Stimulated activated CD4-positive, alpha-beta T cell treated with anti-CD3 and anti-CD28 coated beads, Interleukin-15, amount 100 ng/mL, for 1 hour (primary cell): ENCODE measurements at places on chromosomes 12 and 14.

DNA sequence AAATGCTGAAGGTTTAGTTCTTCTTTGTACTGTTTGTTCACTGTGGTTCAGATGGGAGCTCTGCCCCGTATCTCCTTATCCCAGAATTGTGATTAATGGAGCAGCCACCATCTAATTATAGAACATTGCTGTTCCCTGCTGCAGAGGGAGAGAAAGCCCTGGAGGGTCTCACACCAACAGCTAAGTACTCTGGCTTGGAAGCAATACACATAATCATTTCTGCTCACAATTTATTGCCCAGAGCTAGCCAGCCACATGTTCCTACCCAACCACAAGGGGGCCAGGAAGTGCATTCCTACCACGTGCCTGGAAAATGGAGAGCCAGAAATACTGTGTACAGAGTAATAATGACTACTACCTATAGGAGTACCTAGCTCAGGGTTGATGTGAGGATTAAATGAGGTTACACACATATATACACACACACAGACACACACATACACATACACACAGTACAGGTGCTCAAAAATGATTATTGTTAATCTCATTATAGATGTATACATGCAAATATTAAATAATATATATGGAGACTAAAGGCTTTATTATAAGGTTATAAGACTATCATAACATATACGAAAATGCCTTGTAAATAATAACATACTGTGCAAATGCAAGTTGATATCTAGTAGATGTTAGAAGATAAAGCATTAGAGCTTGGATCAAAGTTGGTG is 22.3 kb downstream of the MSRB3 start:
- DNase-seq = no peak

DNA sequence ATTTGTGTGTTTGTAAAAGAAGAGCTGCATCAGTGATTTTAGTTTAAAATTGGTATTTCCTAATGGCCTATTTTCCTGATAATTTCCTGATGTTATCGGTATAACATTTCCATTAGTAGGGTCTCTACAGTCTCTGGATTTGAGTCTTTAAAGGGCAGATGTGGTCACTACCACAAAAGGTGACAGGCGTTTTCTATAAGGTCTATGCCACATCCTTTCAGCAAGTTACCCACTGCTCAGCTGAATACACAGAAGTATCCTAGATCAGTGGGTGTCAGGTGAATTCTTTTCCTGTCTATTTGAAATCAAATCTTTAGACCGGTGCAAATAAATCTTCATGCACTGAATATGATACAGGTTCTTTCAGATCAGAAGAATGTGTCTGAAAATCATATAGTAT is 90.2 kb downstream of the LIN7A start:
- no peak for DNase-seq

DNA sequence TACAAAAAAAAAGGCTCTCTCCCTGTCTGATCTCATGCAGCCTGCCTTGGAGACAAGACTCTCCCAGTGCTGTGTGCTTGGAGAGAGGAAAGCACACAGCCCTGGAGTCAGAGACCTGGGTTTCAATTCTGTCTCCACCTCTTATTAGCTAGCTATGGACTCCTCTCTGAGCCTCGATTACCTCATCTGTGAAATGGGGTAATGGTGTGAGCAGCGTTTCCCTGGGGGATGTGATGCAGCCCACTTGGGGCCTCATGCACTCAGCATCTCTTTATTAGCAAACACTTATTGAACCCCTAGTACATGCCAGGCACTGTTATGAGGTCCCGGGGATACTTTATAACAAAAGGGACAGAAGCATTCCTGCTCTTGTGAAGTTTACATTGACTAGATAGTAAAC is 12.5 kb downstream of the SDS start:
- DNase-seq = no peak

GRCh38 chr14:104794993-104795780 is at the start of gene AKT1:
Gene AKT1, minus strand, starts transcription at chr14:104795748. Its CDS starts 3,105 bp downstream, at chr14:104792643.
- DNase-seq = no peak

GRCh38 chr12:5276327-5276880 is 155.5 kb upstream of the NTF3 start:
- DNase-seq = no peak

GRCh38 chr12:64142382-64142781 is 79.7 kb downstream of the KICS2 start:
- DNase-seq = no peak

DNA sequence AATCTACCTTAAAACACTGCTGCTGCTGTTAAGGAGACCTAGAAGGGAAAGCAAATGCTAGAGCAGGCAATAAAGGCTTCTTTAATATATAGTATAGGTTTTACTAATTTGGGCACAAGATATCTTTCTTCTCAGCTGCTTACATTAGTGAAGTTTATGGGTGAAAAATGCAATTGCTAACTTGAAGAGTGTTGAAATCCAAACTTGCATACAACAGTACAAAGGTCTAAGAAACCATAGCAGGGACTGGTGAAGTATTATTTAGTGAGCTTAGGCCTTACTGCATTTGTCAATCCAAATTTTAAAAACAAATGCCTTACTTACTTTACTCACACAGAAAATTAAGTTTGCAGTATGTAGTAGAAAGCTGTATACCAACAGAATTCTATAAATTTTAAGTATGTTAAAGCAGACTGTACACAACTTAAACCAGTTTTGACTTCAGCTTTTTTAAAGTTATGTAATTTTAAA is 1.4 kb upstream of the AP4S1 start:
- no peak for DNase-seq

DNA sequence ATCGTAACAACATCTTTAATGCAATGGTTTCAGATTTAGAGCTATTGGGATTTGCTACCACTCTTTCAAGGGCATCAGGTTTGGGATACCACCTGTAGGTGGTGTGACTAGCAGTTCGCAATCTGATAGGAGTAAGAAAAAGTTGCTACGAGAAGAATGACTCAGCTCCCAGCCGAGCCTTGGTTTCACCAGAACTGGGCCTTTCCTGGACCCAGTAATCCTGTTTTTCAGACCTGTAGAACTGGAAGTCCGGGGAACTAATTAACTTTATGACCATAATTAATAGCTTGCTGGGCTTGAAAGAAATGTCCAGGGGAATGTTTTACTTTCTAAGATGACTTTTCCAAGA is 770 bp downstream of the ABHD4 start:
- no peak for DNase-seq

DNA sequence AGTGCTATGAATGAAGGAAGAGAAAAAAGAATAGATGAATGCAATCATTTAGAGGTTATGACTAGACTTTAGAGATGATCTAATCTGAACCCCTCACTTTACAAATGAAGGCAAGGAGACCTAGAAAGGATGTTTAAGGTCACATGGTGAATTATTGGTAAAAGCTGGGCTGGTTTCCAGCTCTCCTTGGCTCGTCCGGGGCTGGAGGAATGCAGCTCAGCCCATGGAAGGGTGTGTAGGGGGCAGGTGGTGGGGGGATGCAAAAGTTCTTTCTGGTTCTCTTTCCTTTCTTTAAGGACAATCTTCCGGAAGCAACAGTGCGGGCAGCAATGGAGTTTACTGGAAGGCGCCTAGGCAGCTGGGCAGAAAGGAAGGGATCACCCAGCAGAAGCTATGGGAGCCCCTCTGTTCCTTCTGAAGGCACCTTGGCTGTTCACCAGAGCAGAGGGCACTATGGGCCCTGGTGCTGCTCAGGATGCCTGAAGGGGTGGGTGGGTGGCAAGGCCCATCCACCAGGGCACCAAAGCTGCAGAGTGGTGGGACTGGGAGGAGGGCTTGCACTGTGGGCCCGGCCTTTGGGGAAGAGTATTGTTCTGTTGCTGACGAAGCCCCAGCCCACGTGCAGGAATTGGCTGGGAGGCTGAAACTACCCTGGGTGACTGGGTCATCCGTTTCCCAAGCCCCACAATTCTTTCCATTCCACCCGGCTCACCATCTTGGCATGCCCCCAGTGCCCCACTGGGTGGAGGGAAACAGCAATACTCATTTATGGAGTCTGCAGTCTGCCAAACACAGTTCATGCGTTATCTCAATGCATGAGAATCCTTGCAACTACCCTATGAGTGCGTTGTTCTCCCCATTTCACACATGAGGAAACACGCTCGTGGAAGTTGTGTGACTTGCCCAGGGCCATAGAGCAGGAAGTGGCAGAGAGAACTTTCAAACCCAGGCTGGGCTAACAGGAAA is 78.2 kb downstream of the IRF2BPL start:
- DNase-seq = no peak

- no peak for DNase-seq
Observed at GRCh38 chr12:91753649-91754048, 392.0 kb downstream of the BTG1 start.

DNA sequence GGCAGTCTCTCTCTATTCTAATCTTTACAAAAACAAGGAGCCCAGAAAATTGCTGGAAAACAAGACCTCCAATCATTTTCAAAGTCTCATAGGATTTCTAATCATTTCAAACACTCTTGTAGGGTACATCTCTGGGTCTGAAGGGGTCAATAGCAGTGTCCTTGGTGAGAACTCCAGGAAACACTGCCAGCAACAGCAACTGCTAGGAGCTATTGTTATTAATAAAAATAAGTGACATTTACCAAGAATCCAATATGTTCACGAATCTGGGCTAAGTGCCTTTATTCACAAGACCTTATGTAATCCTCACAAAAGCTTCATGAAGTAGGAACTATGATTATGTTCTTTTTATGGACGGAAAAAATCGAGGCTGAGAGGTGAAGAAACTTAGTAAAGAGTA is 72.8 kb downstream of the TTC7B start:
- no peak for DNase-seq

- DNase-seq = no peak
Observed at GRCh38 chr12:20248646-20249045, 119.7 kb upstream of the PDE3A start.

- no peak for DNase-seq
Observed at GRCh38 chr14:38405851-38406635, 150.2 kb upstream of the CLEC14A start.

DNA sequence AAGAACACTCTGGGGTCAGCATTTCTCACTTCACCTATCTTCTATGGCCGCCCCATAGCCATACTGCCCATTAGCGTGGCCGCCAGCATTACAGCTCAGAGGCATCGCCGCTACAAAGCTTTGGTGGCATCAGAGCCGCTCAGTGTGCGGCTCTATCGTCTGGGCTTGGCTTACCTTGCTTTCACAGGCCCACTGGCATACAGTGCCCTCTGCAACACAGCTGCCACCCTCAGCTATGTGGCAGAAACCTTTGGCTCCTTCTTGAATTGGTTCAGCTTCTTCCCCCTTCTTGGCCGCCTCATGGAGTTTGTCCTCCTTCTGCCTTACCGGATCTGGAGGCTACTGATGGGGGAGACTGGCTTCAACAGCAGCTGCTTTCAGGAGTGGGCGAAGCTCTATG is 2.6 kb downstream of the DNAJC22 start:
- DNase-seq = no peak

- DNase-seq = no peak
Observed at GRCh38 chr12:6813363-6813762, 8.3 kb upstream of the GPR162 start.

DNA sequence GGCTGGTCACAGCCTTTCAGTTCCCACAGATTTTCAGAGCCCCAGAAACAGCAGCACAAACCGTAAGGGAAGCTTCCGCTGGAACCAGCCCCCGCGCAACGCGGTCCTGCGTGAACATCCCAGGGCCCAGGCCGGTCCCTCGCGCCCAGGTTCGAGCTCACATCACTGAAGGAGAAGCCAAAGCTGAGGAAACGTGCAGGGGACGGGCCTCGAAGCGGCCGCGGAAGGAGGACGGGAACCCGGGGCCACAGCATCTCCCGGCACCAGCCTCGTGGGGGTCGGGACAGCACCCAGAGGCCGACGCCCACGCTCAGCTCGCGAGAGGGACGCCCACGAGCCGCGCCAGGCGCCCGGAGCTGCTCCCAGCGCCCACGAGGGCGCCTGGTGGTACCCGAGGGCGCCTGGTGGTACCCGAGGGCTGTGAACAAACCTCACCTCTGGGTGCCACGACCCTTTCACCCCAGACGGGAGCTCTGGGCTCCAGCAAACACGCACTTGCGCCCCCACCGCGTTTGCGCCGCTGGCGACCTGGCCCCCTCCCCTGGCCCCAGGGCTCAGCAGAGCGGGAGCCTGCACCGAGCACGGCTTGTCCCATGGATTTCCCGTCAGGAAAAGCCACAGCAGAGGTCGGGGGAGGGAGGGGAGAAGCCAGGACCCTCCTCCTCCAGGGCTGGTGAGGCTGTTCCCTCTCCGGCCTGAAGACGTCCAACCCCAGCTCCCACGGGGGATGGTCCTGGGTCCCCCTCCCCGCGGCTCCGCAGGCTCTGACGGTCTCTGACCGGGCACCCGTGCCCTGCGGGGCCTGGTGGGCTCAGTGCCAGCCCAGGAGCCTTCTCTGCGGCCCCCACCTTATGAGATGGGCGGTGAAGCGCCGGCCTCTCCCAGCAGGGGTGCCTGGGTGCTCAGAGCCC is 6.9 kb downstream of the LRCOL1 start:
- DNase-seq = no peak

DNA sequence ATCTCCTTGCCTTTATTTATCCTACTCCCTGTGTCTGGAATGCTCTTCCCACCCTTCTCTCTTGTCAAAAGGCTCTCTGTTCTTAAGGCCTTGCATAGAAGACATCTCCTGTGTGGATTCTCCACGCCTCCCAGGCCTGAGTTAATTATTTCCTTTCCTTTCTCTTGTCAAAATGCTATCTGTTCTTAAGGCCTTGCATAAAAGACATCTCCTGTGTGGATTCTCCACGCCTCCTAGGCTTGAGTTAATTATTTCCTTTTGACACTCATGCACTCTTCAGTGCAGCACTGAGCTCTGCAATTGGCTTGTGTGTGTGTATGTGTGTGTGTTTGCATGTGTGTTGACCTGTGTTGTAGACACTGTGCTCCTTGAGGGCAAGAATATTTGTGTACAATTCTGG is 52.1 kb upstream of the DCD start:
- no peak for DNase-seq

GRCh38 chr12:110829308-110829707 is 17.5 kb upstream of the CCDC63 start:
- DNase-seq = no peak

GRCh38 chr14:50620341-50620740 is 47.8 kb downstream of the SAV1 start:
- no peak for DNase-seq

GRCh38 chr12:4287325-4288211 is 14.0 kb downstream of the CCND2 start:
- no peak for DNase-seq

DNA sequence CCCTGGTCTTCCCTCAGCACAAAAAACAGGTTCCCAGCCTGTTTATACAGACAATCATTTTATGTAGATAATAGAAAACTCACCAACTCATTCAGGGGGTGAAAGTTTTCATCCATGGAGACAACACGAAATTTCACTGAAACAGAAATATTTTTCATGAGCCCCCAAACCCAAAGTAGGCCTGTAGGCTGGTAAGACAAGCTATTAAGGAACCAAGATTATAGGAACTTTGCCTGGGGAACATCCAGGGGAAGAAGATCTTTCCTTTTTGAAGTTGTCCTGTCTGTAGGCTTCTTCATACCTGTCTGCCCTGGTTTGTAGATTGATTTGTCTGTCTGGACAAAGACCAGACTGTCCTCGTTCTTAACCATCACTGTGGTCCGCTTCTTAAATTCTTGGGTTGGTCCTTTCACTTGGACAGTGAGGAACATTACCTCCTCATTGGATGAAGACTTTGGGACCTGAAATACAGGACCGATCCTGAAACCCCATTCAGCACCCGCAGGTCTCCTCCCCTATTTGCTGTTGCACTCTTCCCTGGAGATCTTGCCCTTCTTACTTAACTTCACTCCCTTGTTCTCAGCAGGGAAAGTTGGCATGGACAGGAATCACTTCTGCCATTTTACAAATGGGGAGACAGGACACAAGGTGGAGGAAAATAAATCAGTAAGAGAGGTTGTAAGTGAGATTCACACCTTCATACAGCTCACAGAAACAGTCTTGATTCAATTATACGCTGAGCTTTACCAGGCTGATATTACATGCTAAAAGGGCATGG is 3.5 kb downstream of the A2M start:
- no peak for DNase-seq
